T-cell (primary cell): ENCODE measurements at places on chromosomes 5 and 9.

- no peak for DNase-seq
Measured at GRCh38 chr5:58281189-58281588, 178.7 kb downstream of the PLK2 start.

DNA sequence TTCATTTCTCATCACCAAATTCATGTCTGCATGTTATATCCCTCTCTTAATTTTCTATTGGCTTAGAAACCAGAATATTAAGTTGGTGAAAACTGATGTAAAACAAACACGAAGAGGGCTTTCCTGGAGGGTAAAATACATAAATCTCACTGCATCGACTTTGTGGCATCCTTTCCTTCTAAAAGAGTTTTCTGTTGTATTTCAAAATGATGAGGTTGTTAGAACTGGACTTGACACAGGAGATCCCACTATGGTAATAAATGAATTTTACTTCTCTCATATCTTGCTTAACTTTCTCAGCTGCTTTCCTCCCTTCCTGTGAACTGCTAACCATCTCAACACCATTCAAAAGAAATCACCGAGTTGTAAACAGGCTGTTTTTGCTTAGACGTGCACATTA is 162.0 kb upstream of the TRPC7 start:
- no peak for DNase-seq

GRCh38 chr5:169670769-169671525 is 33.9 kb downstream of the DOCK2 start:
- DNase-seq = no peak

GRCh38 chr9:89400403-89401116 is 82.3 kb downstream of the SECISBP2 start:
- no peak for DNase-seq

DNA sequence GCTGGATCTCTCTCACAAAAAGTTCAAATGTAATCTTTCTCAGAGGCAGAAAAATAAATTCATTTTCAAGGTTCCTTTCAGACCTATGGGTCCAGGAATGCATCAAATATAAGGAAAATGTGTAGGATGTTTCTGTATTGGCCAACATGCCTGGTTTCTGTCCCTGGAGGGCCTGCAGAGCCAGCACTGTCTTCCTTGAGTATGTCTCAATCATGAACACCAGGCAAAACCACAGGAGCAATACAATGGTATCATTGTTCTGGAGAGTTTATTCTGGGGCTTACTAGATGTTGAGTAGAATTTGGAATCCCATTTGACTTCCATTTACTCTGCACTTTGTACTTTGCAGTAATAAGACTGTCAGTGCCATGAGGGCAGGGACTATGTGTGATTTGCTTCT is 23.5 kb downstream of the INSYN2B start:
- DNase-seq = no peak

DNA sequence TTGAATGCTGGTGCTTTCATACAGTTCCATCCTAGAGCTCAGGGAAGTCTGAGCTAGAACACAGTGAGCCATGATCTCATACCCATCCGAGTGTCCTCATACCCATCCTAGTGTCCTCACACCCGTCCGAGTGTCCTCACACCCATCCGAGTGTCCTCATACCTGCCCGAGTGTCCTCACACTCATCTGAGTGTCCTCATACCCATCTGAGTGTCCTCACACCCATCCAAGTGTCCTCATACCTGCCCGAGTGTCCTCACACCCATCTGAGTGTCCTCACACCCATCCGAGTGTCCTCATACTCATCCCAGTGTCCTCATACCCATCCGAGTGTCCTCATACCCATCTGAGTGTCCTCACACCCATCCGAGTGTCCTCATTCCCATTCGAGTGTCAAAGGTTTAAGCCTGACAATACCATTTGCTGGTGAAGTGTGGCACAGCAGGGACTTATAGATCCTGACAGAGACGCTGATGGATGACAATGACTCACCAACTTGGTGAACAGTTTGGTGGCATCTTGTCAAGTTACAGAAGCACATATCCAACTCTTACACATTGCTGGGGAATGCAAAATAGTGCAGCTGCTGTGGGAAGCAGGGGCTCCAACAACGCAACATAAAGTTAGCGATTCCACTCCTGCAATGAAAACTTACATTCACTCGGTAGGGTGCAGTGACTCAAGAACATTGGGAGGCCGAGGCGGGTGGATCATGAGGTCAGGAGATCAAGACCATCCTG is 77.0 kb upstream of the COL5A1 start:
- no peak for DNase-seq

DNA sequence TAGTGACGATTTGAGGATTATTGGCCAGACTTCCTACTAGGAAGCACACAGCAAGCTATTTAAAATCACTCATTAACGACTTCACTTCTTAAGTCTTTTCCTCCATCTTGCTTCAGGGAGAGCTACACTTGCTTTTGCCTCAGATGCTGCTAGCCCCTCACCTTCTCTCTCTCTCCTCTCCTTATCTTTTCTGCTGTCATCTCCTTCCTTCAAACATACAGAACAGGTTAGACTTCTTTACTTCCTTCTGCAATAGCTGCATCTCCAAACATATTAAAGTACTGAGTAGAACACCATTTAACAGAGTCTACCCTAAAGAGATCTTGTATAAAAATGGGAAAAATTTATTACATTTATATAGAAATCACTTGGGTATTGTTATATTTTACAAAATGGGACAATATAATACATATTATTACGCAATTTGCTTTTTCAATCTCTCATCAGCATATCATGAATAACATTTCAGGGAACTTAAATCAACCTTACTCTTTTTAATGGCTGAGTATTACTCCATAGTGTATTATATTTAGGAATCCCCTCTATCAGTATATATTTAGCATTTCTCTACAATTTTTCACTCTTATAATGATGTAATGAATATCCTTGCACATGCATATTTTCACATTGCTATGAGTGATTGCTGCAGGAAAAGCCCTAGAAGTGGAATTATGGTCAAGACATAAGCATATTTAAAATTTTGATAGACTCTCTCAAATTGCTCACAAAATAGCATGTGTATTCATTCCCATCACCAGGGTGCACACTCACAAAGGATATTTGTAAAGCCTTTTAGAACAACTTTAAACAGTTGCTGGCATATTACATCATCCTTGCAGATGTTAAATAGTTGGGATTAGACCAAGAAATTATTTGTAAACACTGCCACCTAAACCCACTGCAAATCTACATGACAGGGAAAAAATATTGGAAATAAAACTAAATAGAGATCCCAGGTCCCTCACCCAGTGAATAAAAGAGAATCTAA is 164.5 kb upstream of the NFIB start:
- no peak for DNase-seq

DNA sequence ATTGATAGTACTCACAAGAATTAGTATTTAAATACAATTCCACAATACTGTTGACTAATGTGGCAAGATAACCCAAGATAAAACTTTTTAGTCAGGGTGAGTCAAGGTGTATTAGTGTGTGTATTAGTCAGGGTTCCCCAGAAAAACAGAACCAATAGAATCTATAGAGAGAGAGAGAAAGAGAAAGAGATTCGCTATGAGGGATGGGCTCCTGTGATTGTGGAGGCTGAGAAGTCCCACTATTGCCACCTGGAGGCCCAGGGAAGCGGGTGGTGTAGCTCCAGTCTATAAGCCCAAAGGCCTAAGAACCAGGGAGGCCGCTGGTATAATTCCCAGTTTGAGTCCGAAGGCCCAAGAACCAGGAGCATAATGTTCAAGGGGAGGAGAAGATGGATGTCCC is 10.0 kb upstream of the SHISAL2B start:
- no peak for DNase-seq

- DNase-seq = no peak
Measured at GRCh38 chr5:170067152-170067551, 38.5 kb upstream of the FOXI1 start.

DNA sequence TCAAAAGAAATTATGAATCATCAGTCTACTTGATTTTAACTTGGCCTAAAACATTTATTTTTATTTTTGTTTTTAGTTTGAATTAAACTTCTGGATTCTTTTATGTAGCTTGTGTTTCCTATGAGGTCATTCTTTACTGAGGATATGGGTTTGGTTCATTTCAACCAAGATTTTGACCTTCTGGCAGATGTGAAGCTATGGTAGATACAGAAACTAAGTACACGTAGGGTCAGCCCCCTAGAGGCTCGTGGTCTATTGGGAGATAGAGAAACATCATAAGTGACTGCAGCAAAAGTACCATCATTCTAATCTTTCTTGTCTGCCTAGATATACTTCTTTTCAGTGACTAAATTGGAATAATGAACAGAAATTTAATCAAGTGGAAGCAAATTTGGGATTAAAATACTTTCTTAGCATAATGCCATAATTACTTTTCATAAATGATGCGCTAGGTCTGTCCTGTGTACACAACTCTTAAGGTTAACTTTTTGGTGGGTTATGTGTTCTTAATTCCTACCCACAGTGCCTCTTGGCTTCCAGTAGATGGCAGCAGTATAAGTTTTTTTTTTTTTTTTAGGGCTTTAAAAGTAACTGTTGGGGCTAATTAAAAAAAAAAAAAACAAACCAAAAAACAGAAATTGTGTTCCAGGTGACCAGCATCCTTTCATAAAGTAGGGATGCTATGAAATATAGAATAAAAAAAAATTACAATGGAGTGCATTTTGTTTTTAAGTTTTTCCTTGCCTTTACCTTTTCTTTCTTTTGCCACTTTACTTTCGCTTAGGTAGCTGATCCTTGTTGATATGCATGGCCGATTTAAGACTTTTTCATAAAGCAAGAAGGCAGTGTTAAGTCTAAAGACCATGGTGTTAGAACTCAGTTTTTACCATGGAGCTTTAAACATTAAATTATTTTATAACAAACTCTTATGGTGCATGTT is 49.9 kb downstream of the LRRTM2 start:
- DNase-seq = no peak

GRCh38 chr5:19172926-19173470 is 815.0 kb downstream of the CDH18 start:
- no peak for DNase-seq

- no peak for DNase-seq
Measured at GRCh38 chr5:80714570-80715298, 60.0 kb upstream of the DHFR start.

DNA sequence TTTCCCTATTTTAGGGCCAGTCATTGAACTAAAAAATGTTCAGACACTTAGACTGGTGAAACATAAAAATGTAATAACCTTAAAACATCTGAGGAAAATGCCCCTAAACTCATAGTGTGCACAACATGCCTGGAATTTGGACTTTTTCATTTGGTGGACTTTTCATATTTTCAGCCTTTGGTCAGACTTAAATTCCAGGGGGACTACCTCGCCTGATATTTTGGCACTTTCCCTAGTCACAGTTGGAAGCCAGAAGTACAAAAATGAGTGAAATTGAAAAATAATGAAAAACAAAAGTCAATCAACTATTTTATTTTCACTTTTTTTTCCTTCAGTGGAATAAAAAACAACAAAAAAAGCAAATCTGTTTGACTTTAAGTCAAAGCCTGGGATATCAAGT is 256.2 kb downstream of the ACTL7B start:
- DNase-seq = no peak

DNA sequence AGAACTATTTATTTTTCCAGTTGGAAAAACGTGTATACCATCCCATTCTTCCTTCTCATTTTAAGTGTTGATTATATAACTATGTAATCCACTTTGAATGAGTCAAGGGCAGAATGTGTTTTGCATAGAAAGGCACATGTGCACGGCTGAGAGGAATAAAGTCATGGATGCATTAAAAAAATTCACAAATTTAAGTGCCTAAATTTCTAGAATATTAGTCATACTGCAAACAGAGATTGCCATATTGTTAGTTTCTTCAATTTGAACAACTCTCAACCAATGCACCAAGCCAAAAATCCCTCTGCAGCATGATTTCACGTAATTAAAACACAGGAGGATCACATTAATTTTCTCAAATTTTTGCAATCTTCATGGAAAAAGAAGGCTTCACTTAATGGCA is 166.3 kb downstream of the MPDZ start:
- no peak for DNase-seq

- no peak for DNase-seq
Measured at GRCh38 chr5:122150215-122150614, 20.9 kb downstream of the ZNF474 start.

DNA sequence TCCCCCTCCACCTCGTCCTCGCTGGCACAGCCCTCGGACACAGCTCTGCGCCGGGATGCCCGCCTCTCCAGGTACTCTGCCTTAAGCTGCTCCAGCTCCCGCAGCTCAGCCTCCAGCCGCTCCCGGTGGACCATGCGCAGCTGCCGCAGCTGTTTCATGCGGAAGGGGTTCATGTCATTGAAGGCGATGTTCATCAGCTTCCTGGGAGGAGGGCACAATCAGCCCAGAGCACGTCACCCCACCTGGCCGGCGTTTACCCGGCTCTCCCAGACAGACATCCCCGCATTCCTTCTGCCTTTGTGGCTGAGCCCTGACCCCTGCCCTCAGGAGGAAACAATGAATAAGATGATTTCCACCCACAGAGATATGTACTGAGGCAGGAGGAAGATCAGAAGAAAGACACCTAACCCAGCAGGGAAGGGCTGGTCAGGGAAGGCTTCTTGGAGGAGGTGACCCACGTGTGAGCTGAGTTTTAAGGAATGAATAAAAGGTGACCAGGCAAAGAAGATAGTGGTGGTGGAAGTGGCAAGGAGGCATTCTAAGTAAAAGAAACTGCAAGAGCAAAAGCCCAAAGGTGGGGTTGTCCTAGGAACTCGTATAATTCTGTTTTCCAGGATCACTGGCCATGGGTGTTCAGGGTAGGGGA is 7.1 kb upstream of the CORO2A start:
- no peak for DNase-seq

- no peak for DNase-seq
Measured at GRCh38 chr9:69578026-69578425, 94.1 kb downstream of the APBA1 start.

GRCh38 chr5:35363387-35363965 is 133.2 kb upstream of the PRLR start:
- no peak for DNase-seq

- no peak for DNase-seq
Measured at GRCh38 chr9:138083873-138084272, 206.3 kb downstream of the CACNA1B start.

GRCh38 chr5:14879937-14880589 is 8.5 kb upstream of the ANKH start:
- DNase-seq = no peak

- DNase-seq = no peak
Measured at GRCh38 chr5:154251529-154251928, 61.0 kb downstream of the GALNT10 start.
